ENCODE measurements at places on chromosomes 13 and 19.

- no peak for DNase-seq
Observed at GRCh38 chr13:21256351-21256761, 79.9 kb downstream of the MRPL57 start.

DNA sequence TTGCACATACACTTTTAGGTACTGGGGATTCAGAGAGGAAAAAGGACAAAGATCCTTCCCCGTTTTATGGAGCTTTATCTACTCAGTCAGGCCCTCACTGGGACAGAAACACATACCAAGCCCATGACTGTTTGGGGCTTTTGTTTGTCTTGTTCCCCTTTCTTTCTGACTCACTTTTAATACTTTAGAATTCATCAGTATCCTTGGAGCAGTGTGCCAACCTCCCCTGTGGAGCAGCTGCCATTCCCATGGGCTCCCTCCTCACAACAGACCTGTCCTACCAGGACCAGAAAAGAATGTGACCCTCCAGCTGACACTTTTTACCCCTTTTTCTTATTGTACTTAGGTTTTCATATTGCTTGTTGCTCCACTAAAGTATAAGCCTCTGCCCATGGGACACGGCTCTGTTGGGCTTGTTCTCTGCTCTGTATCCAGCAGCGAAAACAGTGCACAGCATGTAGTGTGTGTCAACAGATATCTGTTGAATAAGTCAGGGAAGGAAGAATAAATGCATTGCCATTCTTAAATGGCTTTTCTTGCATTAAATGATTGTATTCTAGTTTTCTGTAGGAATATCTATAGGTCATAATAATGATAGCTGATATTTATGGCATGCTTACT, 431.1 kb downstream of the EFNB2 start:
- no peak for DNase-seq

DNA sequence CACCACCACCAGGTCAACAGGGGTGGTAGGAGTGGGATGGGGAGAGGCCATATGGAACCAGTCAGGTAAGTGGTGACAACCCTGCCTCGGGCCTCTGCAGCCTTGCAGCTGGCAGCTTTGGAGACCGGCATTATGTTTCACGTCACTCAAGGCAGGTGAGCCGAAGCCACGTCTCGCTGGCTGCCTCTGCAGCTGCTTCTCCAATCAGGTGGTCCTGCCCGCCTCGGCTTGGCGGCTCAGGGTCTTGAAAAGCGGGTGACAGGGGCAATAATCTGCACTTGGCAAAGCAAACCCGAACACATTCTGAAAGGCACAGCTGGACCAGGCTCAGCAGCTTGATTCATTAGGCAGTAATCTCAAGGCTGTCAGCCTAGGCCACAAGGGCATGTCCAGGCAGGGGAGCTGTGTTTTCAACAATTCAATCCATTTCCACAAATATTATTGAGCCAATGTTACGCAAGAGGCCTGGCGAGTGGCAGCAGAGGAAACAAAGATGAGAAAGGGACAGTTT, 77.4 kb upstream of the PCDH8 start:
- DNase-seq = no peak

DNA sequence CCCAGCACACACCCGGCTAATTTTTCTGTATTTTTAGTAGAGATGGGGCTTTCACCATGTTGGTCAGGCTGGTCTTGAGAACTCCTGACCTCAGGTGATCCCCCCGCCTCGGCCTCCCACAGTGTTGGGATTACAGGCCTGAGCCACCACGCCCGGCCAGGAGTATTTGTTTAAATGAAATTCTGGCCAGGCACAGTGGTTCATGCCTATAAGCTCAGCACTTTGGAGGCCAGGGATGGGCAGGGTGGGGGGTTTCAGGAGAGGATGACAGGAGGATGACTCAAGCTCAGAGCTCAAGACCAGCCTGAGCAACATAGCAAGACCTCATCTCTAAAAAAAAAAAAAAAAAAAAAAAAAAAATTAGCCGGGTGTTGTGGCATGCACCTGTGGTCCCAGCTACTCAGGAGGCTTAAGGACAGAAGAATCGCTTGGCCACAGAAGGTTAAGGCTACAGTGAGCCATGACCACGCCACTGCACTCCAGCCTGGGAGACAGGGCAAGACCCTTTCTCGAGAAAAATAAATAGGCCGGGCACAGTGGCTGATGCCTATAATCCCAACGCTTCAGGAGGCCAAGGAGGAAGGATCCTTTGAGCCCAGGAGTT, 8.2 kb upstream of the DHDH start:
- no peak for DNase-seq

DNA sequence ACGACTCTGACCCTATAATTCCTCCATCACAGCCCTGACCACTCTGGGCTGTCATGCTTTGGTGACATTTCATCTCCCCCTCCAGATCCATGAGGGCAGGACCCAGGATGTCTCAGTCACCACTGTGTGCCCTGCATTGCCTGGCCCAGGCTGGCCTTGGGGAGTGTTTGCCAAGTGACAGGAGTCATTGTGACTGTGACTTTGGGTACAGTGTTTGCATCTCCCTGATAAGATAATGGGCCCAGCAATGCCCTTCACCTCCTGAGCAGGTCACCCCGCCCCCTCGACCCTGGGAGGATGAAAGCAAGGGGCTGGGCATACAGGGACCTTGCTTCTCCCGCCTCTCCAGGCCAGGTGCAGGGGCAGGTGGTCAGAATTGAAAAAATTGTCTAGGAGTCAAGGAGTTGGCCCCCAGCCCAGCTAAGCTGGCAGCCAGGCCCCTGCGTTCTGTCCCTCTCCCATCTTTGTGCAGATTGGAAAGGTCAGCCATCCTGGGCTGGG, 5.9 kb upstream of the ATP4A start:
- DNase-seq = no peak

DNA sequence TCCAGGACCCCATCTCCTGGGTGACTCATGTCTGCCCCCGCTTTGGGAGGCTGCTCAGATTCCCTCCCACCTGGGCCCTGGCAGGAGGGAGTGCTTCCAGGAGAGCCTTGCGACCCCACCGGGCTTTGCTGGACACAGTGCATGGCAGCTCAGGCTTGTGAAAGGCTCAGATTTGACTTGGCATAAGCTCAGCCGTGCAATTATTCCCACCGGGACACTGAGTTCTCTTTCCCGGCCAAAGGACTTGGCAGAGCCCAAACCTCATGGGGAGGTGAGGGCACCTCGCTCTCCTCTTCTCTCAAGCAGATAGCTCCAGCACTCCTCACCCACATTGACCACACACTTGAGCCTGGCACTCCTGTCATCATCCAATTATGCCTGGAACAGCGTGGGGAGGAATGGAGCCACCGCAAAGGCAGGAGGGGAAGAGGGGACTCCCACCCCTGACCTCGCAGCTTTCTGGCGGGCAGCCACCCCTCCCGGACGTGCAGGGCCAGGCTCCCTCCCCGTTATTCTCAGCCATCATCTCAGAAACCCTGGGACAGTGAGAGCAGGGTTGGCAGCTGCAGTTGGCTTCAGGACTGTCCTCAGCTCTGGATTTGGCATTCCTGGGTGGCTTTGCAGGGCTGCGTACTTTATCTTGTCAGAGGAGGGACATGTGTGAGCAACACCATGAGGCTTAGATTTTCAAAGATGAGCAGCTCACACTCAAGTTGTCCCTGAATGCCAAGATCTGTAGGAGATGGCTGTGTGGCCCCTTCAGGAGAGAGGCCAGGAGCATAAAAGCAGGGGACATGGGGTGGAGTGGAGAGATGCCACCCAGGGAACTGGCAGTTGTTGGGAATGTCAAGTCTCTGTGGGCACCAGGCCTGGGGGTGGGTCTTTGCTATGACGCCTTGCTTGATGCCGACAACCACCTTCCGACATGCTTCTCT, 306.2 kb downstream of the TEX29 start:
- no peak for DNase-seq

GRCh38 chr19:374886-375235, 30.3 kb upstream of the MIER2 start:
- no peak for DNase-seq

DNA sequence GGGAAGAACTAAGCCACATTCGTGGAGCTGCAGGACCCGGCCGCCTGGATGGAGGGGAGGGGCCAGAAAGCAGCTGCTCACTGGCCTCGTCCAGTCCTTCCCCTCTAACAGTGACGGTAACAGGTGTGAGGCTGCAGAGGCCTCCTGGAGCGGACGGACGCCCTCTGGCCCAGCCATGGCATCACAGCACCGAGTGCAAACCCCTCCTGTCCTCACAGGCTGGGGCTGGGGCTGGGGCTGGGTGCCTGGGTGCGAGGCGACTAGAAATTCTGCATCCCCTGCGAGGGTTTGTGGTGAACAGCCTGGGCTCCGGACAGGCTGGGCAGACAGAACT, 3.6 kb downstream of the MICOS13 start:
- DNase-seq = no peak

DNA sequence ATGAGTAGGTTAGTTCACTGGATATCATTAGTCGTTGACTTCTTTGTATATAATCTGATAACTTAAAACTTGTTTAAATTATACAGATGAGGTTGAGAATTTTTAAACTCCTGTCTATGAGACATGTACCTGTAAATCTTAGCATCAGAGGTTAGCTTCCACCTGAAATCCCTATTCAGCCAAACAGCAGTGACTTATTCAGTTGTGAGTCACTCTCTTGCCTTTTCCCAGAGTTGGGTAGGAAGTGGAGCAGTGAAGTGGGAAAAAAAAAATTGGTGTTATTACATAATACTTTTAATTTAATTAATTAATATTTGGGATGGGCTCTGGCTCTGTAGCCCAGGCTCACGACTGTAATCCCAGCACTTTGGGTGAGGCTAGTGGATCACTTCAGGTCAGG, 32.9 kb downstream of the ZNF701 start:
- DNase-seq = no peak

DNA sequence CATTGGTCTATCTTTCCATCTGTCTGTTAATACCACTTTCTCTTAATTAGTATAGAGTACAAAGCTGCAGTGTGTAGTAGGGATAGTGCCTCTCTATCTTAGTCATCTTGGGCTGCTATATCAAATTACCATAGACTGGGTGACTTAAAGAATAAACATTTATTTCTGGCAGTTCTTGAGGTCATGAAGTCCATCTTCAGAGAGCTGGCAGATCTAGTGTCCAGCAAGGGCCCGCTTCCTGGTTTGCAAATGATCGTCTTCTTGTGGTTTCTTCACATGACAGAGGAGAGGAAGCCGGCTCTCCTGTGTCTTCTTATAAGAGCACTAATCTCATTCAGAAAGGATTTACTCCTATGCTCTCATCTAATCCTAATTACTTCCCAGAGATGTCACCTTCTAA, 6.1 kb downstream of the ZNF700 start:
- DNase-seq = no peak

GRCh38 chr13:69373747-69374425, 733.7 kb upstream of the ATXN8OS start:
- no peak for DNase-seq

GRCh38 chr13:98108341-98108740, 34.6 kb upstream of the FARP1 start:
- no peak for DNase-seq

DNA sequence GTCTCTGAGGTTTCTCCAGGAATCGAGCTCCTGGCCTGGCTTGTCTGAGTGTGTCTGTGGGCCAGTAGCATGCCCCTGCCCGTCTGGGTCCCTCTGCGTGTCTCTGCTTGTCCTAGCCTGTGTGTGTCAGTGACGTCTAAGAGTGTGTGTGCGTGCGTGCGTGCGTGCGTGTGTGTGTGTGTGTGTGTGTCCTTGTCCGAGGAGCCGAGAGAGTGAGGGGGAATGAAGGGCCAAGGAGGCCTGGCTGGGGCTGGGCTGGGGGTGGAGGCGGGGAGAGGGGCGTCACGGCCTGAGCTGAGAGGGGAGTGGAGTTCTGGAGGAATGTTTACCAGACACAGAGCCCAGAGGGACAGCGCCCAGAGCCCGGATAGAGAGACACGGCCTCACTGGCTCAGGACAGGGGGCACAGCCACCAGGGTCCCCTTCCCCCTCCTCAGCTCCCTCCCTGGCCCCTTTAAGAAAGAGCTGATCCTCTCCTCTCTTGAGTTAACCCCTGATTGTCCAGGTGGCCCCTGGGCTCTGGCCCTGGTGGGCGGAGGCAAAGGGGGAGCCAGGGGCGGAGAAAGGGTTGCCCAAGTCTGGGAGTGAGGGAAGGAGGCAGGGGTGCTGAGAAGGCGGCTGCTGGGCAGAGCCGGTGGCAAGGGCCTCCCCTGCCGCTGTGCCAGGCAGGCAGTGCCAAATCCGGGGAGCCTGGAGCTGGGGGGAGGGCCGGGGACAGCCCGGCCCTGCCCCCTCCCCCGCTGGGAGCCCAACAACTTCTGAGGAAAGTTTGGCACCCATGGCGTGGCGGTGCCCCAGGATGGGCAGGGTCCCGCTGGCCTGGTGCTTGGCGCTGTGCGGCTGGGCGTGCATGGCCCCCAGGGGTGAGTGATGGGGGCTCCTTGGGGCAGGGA, at the start of gene AXL:
Gene AXL, plus strand, starts transcription at position 609 of the 893 bp plus-strand sequence. Its CDS starts 170 bp downstream, at position 779.
- peak; percentile 43 for DNase-seq

- no peak for DNase-seq
Observed at GRCh38 chr13:102599426-102600012, 2.7 kb downstream of the TPP2 start.

DNA sequence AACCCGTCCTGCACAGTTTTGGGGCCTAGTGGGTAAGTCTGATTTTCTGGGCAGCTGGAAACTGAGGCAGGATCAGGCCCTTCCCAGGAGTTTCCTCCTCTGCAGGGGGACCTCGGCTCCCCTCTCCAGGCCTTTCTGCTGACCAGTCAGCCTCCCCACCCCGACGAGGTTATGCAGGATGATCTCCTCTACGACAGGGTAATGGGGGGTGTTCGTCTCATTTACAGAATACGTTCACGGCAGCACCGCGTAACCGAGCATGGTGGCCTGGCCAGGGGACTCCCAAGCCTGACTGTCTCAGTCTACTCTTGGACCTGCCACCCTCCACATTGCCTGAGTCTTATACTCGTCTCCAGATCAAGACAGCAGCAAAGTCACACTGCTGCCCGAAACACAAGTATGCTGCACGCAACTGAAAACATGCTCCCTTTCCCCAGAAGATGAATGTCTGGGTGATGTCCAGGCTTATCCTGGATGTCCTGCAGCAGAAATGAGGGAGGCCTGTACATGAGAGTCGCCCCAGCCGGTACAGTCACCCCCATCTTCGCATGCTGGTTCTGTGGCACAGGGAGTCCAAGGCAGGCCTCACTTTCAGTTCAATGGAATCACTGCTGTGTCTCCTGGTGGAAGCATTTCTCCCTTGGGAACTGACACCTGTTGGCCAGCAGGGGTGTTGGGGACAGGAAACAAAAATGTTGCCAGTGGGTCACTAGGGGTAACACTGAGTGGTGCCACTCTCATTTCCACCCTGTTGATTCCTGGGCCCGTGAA, 120.8 kb downstream of the SOX1 start:
- DNase-seq = no peak

- no peak for DNase-seq
Observed at GRCh38 chr19:4061178-4061682, 5.5 kb downstream of the ZBTB7A start.

DNA sequence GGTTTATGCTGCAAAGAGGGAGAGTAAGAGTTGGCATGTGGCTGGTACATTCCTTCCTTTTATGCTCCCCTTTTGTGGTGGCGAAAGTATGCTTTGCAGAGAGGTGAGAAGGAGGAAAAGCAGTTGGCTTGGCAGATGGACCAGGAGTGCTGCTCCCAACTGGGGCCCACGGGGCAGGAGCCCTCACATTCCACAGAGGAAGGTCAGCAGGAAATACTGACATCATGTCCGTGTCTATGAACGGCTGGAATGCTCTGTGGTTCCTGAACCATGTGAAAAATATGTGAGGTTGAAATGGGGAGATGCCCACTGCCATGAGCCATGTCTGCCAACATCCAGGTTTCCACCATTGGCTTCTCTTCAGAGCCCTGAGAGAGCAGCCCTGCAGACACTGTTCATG, 33.3 kb upstream of the GAS6 start:
- DNase-seq = no peak

- no peak for DNase-seq
Observed at GRCh38 chr19:7638802-7639465, 2.0 kb downstream of the STXBP2 start.
